ENCODE measurements at places on chromosomes 1 and 21.
A peak's percentile ranks its signal among the peaks of the same experiment; 100 is the strongest.

GRCh38 chr1:10693497-10694273 is 102.8 kb downstream of the CASZ1 start:
- no peak for DNase-seq

- no peak for DNase-seq
Observed at GRCh38 chr1:90434460-90434859, 282.6 kb downstream of the BARHL2 start.

DNA sequence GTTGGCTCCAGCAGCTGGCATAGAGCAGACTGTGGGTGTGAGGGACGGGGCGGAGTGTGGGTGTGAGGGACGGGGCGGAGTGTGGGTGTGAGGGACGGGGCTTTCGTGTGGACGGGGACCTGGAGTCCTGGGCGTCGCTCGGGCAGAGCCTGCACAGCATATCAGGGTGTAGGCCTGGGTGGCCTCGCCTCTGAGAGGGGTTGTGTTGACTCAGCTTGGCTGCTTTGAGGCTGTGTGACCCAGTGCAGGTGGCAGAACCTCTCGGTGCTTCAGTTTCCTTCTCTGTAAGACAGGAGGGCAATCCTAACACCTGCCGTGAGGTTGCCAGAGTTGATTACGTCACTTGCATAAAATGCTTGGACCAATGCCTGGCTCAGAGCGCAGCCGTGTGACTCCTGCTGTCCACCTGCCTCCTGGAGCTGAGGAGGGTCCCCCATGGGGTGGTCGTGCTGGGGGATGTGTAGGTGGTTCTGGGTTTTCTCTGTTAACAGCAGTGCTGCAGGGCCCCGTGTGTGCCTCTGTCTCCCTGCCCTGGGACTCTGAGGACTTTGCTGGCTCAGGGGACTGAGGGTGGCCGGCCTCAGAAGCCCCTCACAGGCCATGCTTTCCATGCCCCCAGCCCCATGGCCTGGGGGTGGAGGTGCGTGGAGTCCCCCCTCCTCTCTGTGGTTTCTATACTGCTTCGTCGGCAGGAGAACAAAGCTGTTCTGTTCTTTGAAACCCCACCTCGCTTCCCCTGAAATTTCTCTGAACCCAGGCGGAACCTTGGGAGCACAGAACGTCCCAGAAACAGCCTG is 15.4 kb downstream of the PDXK start:
- no peak for DNase-seq

GRCh38 chr1:214917081-214917635 is 165.4 kb upstream of the KCNK2 start:
- no peak for DNase-seq

GRCh38 chr1:206513312-206514111 is 6.2 kb downstream of the RASSF5 start:
- no peak for DNase-seq

DNA sequence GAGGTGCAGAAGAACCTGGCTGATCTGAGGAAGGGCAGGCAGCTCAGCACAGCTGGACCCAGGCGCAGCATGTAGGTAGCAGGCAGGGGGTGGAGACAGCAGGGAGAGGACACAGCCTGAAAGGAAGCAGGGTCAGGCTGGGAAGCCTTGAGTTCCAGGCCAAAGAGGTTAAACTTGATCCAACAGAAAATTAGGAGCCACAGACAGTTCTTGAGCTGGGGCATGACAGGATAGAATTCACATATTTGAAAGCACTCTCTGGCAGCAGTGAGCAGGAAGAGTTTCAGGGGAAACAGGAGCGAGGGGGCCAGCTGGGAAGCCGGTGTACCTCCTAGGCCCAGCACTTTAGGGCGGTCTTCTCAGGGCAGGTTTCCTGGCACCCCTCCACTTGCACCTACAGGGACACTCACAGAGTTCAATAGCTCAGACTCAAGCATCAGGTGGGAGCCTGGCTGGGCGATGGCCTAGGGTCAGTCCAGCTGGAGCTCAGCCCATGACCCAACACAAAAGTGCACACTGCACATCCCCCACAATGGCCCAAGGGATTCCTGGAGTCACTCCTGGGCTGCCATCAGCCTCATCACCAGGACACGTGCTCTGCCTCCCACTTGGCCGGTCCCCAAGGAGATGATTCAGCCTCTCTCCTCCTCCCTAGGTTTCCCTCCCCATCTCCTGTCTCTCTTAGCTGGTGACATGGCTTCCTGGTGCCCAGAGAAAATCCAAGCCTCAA is 22.7 kb downstream of the MATN1 start:
- no peak for DNase-seq

DNA sequence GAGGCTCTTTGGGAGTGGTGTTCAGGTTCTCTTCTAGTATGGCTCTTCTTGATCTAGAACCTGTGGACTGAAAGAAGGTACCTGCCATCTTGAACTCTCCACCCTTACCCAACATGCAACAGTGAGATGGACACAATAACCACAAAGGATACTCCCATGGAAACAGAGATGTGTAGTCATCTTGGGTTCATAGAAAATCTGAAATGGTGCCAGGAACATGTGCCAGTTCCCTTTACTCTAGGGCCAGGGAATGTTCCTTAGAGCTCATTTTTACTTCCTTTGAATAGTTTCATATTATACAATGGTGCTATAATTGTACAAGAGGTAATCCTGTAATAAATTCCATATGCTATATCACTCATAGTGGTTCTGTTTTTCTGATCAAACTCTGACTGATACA is 13.2 kb upstream of the SCYL3 start:
- no peak for DNase-seq

- DNase-seq, result no peak
Observed at GRCh38 chr1:119266386-119266785, 102.2 kb upstream of the HAO2 start.

- DNase-seq, result no peak
Observed at GRCh38 chr1:232628335-232629249, 1.3 kb downstream of the SIPA1L2 start.

- no peak for DNase-seq
Observed at GRCh38 chr1:85358702-85359438, 82.4 kb upstream of the BCL10 start.

DNA sequence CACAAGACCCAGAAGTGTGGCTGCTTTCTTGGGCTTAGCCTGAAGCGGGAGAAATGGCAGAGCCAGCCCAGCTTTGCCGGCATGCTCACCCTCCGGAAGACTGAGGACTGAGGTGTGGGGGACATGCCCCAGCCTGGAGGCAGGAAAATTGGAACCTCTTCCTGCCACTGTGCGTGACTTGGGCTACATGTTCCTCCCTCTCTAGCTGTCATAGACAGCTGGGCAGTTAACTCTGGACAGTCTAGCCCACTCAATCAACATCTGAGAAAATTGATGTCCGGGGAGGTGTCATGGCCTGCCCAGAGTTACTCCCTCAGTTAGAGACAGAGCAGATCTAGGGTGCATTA is 59.7 kb downstream of the UBE2T start:
- no peak for DNase-seq

GRCh38 chr1:80659161-80659560 is 1141.6 kb upstream of the ADGRL2 start:
- DNase-seq, result no peak

DNA sequence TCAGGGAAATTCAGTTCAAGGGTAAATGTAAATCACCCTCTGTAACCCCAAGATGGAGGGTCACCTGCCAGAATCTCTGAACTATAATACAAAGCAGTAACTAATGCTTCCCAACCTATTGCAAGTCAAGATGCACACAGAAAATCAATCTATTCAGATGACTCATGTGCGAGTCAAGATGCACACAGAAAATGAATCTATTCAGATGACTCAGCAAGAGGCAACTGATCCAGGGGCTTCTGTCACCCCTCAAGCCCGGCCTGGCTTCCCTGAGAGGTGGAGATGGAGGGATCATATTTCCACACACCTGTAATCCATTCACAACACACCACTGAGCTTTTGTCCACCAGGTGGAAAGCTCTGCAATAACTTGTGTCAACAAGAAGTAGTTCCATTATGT is 17.4 kb upstream of the HIVEP3 start:
- no peak for DNase-seq

DNA sequence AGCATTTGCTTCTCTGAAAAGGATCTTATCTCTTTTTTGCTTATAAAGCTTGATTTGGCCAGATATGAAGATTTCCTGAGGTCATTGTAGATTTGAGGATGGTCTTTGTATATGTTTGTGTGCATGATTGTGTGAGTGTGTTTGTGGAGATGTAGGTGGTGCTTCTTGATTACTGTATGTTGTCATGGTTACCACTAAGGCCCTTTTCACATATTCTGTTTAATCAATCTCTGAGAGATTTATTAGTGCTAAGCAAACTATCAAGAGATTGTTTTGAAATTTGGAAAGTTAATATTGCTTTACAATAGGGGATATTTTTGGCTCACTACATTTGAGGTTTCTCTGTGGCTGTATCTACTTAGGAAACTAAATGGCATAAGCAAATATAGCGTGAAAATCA is 191.7 kb downstream of the S1PR1 start:
- no peak for DNase-seq

GRCh38 chr1:212536586-212536985 is 72.0 kb upstream of the ATF3 start:
- no peak for DNase-seq

GRCh38 chr1:240999826-241000225 is 357.2 kb downstream of the RGS7 start:
- DNase-seq, result no peak

DNA sequence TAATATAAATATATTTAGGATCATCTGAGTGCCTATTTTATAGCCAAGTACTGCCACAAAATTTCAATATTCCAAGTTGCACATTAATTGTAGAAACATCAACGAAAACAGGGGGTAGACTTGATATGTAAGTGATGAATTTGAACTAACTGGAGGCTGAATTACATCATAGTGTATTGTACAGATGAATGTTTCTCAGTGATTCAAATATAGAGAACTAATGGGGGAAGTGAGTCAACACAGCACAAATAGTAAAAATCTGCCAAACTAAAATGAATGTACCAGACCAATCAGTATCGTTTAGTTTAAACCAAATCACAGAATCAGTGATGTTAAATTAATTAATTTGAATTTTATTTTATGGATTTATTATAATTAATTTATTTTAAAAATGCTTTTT is 42.8 kb downstream of the RTCA start:
- no peak for DNase-seq

DNA sequence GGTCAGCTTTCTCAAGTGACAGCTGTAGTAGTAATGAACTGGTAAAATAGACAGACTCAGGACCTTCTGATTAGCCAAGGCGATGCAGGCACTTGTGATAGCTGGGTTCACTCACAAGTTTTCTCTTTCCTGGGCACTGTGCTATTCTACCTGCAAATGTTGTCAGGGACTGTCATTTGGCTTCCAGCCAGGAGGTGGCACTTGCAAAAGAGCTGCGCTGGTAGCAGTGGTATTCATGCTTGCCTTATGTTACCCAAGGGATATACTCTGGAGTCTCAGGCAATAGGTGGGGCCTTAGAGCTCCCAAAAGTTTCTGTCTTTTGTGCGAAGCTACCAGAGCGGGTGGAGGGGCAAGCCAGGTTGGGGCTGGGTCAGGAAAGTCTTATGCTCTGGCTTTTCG is 23.5 kb downstream of the IFI44 start:
- no peak for DNase-seq

DNA sequence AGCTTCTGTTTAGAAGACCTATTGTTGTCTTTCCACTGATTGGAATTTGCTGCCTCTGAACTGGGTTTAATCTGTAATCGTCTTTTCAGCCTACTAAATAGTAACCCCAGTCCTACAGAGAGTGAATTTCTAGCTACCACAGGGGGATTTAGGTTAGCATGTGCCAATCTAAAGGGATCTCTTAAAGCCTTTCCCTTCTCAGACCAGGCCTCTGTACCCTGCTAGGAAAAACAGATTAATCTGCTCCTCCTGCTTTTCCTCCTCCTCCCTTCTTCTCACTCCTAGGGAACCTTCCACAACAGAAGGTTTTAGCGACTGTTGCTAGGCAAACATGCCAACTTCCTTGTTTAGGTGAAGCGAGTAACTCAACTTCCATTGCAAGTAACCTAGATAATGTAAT is 1.3 kb upstream of the RC3H1 start:
- peak; percentile 68 for DNase-seq

DNA sequence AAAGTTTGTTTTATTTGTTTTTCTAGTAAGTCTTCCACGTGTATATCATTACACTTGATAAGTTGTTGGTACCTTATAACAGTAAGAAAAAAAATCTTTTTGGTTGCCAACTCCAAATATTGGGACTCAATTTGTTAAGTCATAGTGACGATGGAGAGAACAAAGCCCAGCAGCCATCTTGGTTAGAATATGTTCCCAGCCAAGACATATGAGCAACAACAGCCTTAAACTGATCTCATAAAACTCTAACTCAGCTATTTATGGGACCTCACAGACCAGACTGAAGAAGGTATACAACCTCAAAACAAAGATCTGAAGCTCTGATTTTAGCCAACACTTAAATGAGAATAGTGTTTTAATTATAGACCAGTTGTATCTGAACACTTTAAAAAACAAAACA is 281.3 kb downstream of the VAV3 start:
- DNase-seq, result no peak

DNA sequence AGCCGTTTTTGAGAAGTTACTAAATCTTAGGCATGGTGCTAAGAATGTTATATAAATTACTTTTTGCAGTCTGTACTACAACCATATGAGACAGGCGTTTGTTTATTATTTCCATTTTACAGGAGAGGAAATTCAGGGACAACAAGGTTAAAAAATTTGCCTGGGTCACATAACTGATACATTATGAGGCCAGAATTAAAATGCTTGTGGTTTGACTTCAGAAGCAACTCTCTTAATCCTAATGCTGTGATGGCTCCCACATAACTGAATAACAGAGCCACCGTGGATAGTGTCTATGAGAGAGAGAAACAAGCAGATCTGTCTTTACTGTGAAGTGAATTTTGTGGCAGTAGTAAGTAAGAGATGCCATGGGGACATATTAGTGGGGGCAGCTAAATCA is 184.9 kb downstream of the NCAM2 start:
- DNase-seq, result no peak

DNA sequence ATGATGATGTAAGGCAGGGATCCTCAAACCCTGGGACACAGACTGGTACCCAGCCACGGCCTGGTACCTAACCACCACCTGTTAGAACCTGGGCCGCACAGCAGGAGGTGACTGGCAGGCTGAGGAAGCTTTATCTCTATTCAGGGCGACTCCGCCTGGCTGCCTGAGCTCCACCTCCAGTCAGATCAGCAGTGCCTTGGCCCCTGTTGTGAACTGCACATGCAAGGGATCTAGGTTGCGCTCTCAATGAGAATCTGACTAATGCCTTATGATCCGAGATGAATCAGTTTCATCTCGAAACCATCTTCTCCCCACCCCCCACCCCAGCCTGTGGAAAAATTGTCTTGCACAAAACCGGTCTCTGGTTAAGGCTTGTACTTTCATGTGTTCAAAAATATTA is 4.2 kb downstream of the RNPC3 start:
- no peak for DNase-seq

GRCh38 chr1:156566436-156566835 is 5.9 kb downstream of the IQGAP3 start:
- DNase-seq, result no peak
